ENCODE measurements at places on chromosomes 1 and 21.

DNA sequence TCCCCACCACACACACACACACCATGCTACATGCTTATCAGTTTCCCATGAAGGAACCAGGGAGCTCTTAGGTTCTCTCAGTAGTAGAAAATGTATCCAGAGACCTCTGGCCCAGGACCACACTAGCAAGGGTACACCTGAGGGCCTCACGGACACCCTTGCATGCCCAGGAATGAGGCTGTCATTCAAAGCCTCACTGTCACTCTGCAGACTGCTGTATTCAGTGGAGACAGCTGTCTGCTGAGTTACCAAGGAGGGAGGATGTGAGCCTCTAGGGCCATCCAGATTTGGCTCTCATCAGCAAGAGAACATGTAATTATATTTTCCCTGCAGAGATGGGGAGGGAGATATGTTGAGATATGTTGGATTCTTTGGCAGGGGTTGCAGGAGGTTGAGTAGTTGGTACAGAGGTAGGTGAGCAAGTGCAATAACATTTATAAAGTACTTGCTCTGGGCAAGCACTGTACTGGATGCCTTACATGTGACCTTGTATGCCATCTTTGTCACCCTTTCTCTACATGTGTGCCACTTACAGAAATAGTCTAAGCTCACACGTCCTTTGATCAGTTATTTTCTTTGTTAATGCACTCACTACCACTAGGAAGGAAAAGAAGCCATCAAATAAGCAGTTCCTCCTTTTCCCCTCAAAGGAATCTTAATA, 250.6 kb downstream of the ZP4 start:
- no peak for DNase-seq

- no peak for DNase-seq
Measured at GRCh38 chr1:199157494-199157893, 518.7 kb downstream of the PTPRC start.

- no peak for DNase-seq
Measured at GRCh38 chr1:176222196-176222595, 15.1 kb upstream of the COP1 start.

- DNase-seq = no peak
Measured at GRCh38 chr1:26387447-26387846, 14.9 kb upstream of the ZNF683 start.

DNA sequence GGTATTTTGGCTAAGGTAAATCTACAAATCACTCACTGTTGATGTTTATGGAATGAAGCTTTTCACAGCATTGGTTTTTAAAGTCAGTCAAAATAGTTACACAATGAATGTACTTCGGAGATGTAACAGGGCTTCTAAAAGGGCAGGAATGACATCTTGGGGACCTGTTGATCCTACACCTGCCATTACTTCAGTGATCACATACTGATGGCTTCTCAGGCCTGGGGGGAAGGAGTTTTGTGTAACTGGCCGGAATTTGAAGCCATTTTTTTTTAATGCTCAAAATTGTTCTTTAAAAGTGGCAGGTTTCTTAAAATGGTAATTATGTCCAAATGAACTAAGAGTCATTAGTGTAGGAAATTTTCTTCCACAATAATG, 11.2 kb downstream of the RPL5 start:
- DNase-seq = no peak

Measured in lower leg skin (tissue), 4 donors.